ENCODE measurements at places on chromosomes 16 and 17.

- DNase-seq = peak; percentile 34
Observed at GRCh38 chr16:70800311-70800710, 647 bp downstream of the VAC14 start.

DNA sequence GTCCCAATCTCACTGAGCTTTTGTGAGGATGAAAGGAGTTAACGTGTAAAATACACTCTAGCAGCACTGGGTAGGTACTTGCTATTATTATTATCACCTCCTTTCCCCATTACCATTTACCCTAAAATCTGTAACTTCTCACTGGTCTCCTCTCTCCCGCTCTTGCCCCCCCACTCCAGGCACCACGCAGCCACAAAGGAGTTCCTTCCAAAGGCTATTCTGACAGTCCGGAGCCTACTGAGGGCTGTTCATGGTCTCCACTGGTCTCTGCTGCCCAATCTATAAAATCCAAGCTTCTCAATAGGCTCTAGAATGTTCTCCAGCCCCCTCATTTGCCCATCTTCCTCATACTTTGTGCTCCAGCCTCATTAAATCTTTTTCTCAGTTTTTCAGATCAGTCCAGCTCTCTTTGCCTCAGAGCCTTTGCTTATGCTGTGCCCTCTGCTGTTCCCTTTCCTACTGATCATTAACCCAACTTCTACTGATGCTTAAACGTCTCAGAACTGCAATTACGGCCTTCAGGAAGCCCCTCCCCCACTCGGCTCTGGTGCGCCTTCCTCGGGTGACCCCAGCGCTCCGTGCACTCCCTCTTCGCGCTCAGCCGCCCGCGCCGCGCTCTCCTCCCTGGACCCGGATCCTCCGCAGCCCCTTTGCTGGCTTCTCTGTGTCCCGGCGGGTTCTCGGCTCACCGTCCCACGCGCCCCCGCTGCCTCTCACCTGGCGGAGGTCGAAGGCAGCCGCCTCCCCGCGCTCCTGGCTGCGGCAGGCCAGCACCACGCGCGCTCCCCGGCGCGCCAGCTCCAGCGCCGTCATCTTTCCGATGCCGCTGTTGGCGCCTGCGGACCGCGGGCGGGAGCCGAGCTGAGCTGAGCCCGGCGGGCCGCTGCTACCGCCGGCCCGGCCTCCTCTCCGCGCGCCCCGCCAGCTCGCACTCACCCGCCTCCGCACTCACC, 737 bp downstream of the DHRS13 start:
- peak; percentile 62 for DNase-seq

- DNase-seq = no peak
Observed at GRCh38 chr16:23121024-23121423, 28.2 kb downstream of the USP31 start.

GRCh38 chr16:3175157-3176093, 12.6 kb upstream of the OR1F1 start:
- no peak for DNase-seq

GRCh38 chr16:75105306-75106061, 11.1 kb downstream of the LDHD start:
- DNase-seq = no peak

DNA sequence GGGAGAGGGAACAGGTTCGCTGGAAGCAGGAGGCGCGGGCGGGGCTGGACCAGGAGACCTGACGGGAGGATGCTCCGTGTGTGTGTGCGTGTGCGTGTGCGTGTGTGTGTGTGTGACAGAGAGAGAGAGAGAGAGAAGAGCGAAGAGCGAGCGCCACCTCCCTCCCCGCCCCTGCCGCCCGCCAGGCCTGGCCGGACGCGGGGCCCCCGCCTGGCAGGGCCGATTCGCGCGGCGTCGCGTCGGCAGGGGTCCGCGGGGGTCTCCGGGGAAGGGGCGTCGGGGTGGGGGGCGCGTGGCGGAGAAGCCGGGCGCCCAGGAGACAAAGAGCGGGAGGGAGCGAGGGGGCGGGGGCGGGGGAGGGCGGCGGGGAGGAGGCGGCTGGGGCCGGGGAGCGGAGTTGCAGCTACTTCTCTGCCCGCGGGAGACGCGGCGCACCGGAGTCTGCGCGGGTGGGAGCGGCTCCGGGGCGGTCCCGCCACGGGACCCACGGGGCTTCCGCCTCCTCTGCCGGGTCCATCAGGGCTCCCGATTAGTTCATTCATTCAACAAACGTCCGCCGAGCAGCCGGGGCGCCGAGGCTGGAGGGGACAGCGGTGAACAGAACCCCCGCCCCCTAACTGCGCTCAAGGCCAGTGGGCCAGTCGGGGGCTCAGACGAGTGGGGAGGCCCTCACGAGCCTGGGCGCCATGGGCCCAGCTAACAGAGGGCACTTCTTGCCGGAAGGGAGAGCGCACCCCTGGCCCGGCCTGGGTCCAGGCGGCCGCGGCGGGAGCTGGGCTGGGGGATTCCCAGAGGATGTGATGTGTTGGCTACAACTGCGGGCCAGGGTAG, at the start of gene SAMD14:
TSS of gene SAMD14 (minus strand) at position 433 of the 831 bp plus-strand sequence. CDS start 5,201 bp downstream, outside the sequence.
- no peak for DNase-seq

- DNase-seq = peak; percentile 73
Observed at GRCh38 chr16:31487720-31488467, 5.0 kb downstream of the SLC5A2 start.

DNA sequence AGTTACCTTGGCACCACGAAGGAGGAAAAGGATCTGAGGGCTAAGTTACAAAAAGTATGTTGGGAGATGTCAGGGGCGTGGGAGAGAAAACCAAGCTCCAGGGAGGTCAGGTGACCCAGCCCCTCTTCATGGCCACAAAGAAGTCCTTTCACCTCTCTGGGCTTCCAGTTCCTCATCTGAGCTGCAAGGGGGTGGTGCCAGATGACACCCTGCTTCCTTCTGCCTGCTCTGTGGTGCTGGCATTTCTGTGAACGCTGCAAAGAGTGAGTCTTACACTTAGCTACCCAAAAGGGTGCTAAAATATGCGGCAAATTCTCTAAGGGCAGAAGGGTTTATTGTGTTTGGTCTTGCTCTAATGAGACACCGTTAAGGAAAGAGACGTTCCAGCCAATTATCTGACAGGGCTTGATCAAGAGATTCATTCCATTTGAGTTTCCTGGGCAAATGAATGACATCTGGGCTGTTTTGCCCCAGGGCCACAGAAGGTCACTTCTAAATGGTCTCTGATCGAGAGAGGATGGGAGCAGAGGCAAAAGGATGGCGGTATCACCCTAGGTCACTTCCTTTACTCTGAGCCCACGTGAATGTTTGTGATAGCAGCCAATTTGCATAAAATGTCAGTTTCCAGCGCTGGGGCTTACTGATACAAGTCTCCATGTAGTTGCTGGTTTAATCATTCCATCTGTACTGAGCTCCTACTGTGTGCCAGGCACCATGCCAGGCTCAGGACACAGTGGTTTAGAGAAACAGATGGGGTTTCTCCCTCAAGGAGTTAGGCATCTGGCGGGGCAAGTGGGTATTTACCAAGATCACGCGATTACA, 210.2 kb downstream of the KATNIP start:
- DNase-seq = no peak

DNA sequence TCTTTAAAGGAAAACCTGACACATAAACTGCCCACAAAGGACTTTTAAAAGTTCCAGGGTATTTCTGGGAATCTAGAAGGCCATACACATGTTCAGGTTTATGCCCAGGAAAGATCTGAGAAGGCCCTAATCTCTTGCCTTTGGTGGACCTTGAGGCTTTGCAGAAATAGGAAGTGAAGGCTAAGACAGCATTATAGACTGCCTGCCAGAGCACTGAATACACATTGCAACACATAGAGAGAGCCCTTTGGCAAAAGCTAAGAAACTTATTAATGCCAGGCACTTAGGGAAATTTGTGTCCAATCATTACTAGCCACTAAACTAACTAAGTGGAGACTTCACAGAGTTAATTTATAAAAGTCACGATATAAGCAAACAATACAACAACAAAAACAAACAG, 70.4 kb downstream of the MMD start:
- DNase-seq = no peak

DNA sequence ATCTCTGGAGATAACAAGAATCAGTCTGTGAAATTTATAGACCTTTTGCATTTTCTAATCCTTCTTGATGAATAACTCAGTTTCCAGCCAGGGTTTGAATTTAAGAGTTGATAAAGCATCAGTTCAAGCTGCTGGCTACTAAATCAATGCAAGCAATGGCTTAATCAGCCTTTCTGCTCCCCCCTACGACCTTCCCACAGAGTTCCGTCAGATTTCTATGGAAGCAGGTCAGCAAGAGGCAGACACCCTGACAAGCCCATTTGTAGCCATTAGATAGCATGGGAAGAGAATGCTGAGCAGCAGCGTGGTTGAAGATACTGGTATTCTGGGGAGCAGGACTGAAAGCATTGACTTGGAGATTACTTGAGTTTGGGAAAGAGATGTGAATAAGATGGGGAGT, 868.1 kb downstream of the KCNJ2 start:
- DNase-seq = no peak

DNA sequence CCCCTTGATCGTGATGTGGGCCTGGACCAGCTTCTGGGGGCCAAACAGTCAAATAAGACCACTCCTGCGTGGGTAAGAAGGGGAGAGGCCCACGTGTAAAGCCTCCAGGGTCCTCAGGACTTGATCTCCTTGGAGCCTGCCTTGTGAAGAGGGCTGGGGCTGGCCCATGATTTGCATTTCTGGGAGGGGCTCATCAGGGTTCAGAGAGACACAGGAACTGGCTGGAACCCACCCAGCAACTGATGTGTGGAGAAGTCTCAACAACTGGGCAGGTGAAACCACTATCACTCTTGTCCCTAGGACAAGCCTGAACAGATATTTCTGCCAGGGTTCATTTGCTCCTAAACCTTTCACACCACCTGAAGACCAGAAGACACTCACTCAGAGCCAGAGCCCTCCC, 214.7 kb downstream of the ZNF423 start:
- no peak for DNase-seq

GRCh38 chr17:7742729-7743128, 25.2 kb downstream of the DNAH2 start:
- peak; percentile 28 for DNase-seq

- peak; percentile 72 for DNase-seq
Observed at GRCh38 chr17:30363715-30364202, 15.0 kb upstream of the CPD start.

- DNase-seq = no peak
Observed at GRCh38 chr16:14427371-14427948, 202.6 kb downstream of the PARN start.

- no peak for DNase-seq
Observed at GRCh38 chr16:57637424-57637823, 9.0 kb downstream of the ADGRG1 start.

- no peak for DNase-seq
Observed at GRCh38 chr16:11114366-11115164, 141.4 kb downstream of the SOCS1 start.

DNA sequence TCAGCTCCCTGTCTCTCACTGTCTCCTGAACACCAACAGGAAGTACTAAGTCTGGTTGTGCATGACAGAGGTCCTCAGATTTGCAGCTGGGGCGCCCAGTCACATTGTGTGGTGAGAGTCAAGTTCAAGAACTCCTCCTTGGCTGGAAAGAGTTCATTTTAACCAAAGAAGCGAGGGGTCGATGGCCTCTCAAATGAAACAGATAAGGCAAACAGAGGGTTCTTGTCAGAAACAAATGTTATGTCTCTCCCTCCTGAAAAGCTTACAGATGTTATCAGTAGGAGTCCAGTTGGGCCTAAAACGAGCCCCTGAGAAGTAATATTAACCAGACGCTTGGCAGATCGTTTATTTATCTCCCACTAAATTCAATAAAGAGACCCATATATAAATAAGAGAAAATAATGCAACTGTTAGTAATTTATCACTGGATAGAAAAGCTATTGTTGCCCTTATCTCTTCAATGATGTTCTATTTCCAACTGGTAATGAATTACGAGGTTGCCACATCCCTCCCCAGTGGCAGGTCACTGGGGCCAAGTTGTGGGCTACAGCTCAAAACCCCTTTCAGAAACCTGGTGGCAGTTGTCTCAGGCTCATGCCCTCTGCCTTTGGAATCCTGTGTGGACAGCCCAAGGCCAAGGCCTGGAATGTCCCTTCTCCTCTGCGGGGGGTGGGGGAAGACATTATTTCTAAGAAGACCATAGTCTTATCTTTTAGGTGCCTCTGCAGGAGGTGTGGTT, 307.5 kb upstream of the DYNLRB2 start:
- DNase-seq = no peak

GRCh38 chr16:57876210-57876609, 73.9 kb upstream of the KIFC3 start:
- no peak for DNase-seq

DNA sequence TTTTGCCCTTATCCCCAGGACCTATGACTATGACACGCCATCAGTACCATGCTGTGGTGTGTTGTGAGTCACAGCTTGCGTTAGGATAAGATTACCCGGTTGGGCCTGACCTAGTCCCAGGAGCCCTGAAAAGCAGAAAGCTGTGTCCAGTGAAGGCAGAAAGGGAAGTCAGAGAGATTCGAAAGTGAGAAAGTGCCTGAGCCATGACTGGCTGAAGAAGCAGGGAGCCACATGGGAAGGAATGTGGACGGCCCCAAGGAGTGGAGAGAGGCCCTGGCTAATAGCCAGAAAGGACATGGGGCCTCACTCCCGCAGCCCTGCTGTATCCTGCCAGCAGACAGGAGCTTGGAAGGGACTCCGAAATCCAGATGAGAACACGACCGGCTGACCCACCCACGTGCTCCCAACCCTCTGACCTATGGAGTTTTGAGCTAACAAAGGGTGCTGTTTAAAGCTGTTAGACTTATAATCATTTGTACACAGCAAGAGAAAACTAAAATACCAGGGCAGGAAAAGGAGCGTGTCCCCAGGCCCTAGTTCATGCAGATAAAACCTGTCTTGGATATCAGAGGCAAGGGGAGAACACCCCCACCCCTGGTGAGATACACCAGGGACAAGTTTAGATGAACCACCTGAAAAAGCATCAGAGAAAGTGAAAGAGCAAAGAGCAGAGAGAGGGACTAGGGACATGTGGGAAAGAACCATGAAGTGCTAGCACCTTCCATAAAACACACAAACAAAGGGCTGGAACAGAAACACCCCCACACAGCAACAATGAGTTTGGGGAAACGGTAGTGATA, 115.3 kb downstream of the SLC39A11 start:
- no peak for DNase-seq

GRCh38 chr17:62876063-62876462, 67.9 kb upstream of the MARCHF10 start:
- DNase-seq = no peak

Measured in MM.1S (cell line).